ENCODE measurements at places on chromosomes 1 and 21. TPM values are rescaled to one million over a fixed set of nuclear protein-coding genes. Genes with fewer than 3 reads are reported as not detected.

The LCE2C gene
- polyA plus RNA-seq: not detected

The SLC9C2 gene
- 0.07 TPM for polyA plus RNA-seq

The KCNE2 gene
- 30.9 TPM for polyA plus RNA-seq

The RGS1 gene
- polyA plus RNA-seq: 3.9 TPM

The TLCD4 gene
- 1.9 TPM for polyA plus RNA-seq

The CFHR4 gene
- polyA plus RNA-seq: not detected

The SEMA6C gene
- 3.3 TPM for polyA plus RNA-seq

The IFI16 gene
- polyA plus RNA-seq: 159 TPM

The NRIP1 gene
- 6.0 TPM for polyA plus RNA-seq

The FBLIM1 gene
- polyA plus RNA-seq: 13.8 TPM

The RNF223 gene
- polyA plus RNA-seq: not detected

The RNF186 gene
- 76.3 TPM for polyA plus RNA-seq

The PPIAL4G gene
- polyA plus RNA-seq: not detected

The PDZK1 gene
- polyA plus RNA-seq: 0.07 TPM

The TINAGL1 gene
- polyA plus RNA-seq: 190 TPM

The PGLYRP4 gene
- not detected for polyA plus RNA-seq

The DCDC2B gene
- not detected for polyA plus RNA-seq

The FMN2 gene
- 3.0 TPM for polyA plus RNA-seq

The RIPK4 gene
- polyA plus RNA-seq: not detected

The THEM5 gene
- not detected for polyA plus RNA-seq

The LAX1 gene
- 0.24 TPM for polyA plus RNA-seq

The GUCA2A gene
- not detected for polyA plus RNA-seq

The PROX1 gene
- polyA plus RNA-seq: 3.6 TPM

The TRIM67 gene
- polyA plus RNA-seq: 0.11 TPM

The AK5 gene
- polyA plus RNA-seq: 0.07 TPM

The SLC44A3 gene
- polyA plus RNA-seq: 2.5 TPM

The ST6GALNAC3 gene
- 1.1 TPM for polyA plus RNA-seq

The TENT5C gene
- polyA plus RNA-seq: 8.2 TPM

The MLLT11 gene
- 7.2 TPM for polyA plus RNA-seq

The BCAR3 gene
- 5.3 TPM for polyA plus RNA-seq

The GNL2 gene
- polyA plus RNA-seq: 17.7 TPM

The WDR3 gene
- 4.8 TPM for polyA plus RNA-seq

The FCER1G gene
- polyA plus RNA-seq: 227 TPM

The GSTM2 gene
- polyA plus RNA-seq: 21.4 TPM

The NMNAT2 gene
- 0.90 TPM for polyA plus RNA-seq

The S100A11 gene
- 254 TPM for polyA plus RNA-seq

The PLEKHA6 gene
- 2.3 TPM for polyA plus RNA-seq

The RASAL2 gene
- 3.3 TPM for polyA plus RNA-seq

The OR10Z1 gene
- not detected for polyA plus RNA-seq

The LCE1D gene
- polyA plus RNA-seq: not detected

The SMPDL3B gene
- 1.0 TPM for polyA plus RNA-seq

The MATN1 gene
- not detected for polyA plus RNA-seq

The EPHA10 gene
- 2.0 TPM for polyA plus RNA-seq

The FCRL4 gene
- not detected for polyA plus RNA-seq

The IL19 gene
- polyA plus RNA-seq: not detected

The LRRC38 gene
- polyA plus RNA-seq: 0.22 TPM

The RABIF gene
- 8.1 TPM for polyA plus RNA-seq

The GPR25 gene
- polyA plus RNA-seq: not detected

The CTSK gene
- 28.1 TPM for polyA plus RNA-seq

The PLA2G2F gene
- not detected for polyA plus RNA-seq

The IL20 gene
- polyA plus RNA-seq: not detected
